ENCODE measurements at places on chromosomes 11 and 22.
A peak's percentile ranks its signal among the peaks of the same experiment; 100 is the strongest.

- no peak for DNase-seq
Observed at GRCh38 chr11:95486979-95487378, 256.0 kb upstream of the SESN3 start.

- DNase-seq: peak; percentile 28
Observed at GRCh38 chr22:20203552-20204201, 52.8 kb upstream of the CCDC188 start.

GRCh38 chr11:75589051-75589450 is 27.0 kb downstream of the SERPINH1 start:
- no peak for DNase-seq

DNA sequence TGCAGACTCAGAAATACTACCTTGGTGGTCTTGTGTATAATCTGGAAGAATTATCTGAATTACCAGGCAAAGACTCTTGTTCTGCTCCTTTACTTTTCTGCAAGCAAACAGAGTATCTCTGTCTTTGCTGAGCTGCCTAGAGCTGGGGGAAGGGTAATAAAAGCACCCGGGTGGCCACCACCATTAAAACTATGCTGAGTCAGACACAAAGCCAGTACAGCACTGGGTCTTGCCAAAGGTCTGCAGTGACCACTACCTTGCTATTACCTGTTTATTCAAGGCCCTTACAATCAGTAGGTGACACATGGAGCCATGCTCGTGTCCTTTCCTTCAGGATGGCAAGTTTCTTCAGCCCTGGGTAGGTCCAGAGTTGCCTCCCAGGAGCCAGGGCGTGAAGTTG is 420.6 kb upstream of the CNTN5 start:
- DNase-seq: no peak

- no peak for DNase-seq
Observed at GRCh38 chr11:114027926-114028325, 31.6 kb upstream of the ZBTB16 start.

DNA sequence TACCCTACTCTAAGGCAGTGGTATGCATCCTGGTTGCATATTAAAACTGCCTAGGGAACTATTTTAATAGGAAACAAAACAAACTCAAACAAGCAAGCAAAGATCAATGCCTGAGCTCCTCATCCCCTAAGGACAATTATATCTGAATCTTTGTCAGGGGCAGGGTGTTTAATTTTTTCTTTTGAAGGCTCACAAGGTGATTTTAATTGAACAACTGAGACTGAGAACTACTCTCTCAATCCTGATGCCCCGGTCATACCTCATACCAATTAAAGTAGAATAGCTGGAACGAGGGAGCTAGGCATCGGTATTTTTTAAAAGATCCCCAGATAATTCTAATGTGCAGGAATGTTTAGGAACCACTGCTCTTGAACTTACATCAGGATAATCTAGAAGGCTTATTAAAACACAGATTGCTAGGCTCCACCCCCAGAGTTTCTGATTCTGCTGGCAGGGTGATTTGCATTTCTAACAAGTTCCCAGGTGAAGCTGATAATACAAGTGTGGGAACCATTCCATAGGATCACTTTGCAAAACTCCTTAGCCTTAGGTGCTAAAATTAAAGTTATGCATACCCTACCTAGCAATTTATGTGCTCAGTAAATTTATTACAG is 416.5 kb downstream of the GUCY1A2 start:
- DNase-seq: no peak

DNA sequence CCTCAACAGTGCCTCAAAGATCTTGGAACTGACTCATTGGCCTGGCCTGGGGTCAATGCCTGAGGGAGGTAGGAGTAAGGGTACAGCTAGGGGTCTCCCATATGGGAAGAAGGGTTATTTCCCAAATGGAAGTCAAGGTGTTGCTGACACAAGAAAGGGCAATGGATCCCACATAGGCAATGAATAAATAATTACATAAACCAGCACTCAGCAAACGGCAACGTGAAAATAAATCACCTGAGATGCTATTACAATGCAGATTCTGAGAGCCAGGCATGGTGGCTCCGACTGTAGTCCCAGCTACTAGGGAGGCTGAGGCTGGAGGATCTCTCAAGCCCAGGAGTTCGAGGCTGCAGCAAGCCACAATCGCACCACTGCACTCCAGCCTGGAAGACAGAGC is 36.5 kb upstream of the SLC35C1 start:
- no peak for DNase-seq

GRCh38 chr11:77497368-77497767 is 23.5 kb upstream of the PAK1 start:
- DNase-seq: peak; percentile 46

- peak; percentile 31 for DNase-seq
Observed at GRCh38 chr11:75387736-75388294, 11.5 kb upstream of the RPS3 start.

- peak; percentile 82 for DNase-seq
Observed at GRCh38 chr11:124174001-124174583, 9.1 kb upstream of the OR10D3 start.

DNA sequence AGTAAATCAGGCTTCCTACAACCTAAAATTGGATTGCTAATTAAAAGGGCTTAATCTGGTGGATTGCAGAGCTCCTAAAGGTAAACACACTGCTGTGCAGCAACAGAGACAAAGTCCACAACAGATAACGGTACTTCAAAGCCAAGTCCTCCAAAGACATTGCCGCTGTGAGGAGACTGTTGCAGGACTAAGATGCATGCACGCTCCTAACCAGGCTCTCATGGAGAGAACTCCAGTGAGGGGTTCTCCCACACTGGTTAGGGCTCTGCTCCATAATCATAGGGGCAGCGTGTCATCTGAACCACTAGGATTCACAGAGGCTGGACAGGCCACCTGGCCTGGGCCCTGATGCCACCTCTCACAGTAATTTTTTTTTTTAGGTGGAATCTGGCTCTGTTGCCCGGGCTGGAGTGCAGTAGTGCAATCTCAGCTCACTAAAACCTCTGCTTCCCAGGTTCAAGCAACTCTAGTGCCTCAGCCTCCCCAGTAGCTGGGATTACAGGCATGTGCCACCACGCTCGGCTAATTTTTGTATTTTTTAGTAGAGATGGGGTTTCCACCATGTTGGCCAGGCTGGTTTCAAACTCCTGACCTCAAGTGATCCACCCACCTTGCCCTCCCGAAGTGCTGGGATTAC is 56.9 kb upstream of the ARFGAP3 start:
- DNase-seq: no peak

- DNase-seq: peak; percentile 57
Observed at GRCh38 chr11:96199563-96200025, 143.4 kb downstream of the MAML2 start.

- no peak for DNase-seq
Observed at GRCh38 chr22:49929994-49930575, 11.7 kb downstream of the CRELD2 start.

DNA sequence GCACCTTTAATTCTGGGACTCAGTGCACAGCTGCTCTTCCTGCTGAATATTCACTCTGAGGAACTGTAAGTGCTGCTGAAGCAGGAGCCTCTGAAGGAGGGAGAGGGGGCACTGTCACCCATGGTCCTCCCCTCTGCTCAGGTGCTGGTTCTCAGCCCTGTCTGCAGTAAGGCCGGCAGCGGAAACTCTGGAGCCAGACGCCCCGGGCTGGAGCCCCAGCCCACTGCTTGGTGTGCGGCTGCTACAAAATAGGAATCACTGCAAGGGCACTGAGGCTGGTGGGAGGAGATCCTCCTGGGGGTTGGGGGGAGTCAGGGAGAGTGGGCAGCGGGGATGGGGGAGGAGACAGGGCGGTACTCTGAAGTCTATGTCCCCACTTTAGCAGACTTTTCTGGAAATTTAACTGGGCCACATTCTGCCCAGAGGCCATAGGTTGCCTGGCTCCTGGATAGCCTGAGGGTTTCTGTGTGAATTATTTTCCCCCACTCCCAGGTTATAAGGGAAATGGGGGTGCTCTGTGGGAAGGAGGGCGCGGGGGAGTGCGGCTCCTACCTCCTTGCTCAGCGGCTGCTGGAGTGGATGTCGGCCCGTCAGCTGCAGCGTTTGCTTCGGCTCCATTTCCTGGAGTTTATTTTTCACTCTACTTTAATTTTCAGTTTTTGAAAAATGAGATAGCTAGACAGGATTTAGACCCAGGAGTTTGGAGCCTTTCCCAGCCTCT is 33.6 kb downstream of the TBC1D22A start:
- no peak for DNase-seq

GRCh38 chr22:37032535-37033460 is 13.3 kb downstream of the MPST start:
- peak; percentile 17 for DNase-seq

GRCh38 chr11:92227959-92228935 is 3.6 kb downstream of the FAT3 start:
- DNase-seq: peak; percentile 15

- DNase-seq: peak; percentile 79
Observed at GRCh38 chr22:46001426-46002106, 24.6 kb upstream of the WNT7B start.

DNA sequence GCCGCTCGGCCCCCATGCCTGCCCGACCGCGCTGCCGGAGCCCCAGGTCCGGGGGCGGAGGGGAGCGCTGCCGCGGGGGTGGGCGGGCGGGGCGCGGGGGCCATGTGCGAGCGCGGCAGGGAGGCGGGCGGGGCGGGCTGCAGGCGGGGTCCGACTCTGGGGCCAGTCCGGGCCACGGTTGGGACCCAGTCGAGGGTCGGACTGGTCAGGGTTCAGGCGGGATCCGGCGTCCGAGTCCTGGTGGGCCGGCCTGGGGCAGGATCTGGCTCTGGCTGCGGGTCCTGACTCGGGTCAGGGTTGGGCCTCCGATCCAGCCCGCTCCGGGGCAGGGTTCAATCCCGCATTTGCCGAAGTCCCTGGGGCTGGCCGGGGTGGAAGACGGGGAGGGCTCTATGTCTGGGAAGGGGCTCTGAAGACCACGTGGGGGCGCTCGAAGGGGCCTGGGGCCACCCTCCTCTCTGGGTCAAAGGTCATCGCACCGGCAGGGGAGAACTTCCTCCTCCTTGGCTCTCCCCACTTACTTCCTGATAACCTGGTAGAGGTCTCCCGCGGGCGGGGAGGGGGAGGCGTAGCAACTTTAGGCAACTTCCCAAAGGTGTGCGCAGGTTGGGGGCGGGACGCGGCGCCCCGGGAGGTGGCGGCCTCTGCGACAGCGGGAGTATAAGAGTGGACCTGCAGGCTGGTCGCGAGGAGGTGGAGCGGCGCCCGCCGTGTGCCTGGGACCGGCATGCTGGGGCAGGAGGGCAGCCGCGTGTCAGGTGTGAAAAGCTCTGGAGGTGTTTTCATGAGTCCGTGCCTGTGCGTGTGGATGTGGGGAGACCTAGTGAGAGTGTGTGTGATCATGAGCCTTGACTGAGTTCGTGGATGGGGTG is 603 bp downstream of the ESRRA start:
- DNase-seq: peak; percentile 54

GRCh38 chr11:10528121-10528520 is 12.9 kb downstream of the RNF141 start:
- DNase-seq: peak; percentile 24

DNA sequence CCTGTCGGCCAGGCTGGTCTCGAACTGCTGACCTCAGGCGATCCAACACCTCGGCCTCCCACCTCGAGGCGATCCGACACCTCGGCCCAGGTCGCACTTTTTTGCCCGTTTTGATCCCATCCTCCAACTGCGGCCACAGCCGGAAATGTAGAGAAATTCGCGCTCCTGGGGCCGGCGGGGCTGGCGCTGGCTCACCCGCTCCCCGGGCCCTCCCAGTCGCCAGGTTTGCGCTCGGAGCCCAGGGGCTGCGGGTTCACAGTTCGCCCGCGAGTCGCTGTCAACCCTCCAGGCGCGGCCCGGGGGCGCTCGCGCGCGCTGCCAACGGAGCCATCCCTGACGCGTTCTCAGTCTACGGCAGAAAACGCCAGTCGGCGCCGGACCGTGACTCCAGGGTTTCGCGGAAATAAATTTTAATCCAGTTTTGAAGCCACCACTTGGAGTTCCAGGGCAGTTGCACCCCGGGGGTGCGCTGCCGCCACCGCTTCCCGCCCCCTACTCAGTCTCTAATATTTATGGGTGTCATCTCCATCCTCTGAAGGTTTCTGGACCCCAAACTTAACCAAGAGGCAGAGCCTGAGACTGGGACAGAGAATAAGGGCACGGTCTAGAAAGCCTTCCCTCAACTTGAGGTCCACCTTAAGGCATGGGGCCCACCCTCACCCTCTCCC is 1.5 kb upstream of the KLHDC7B start:
- peak; percentile 61 for DNase-seq

GRCh38 chr11:125072218-125072960 is 9.3 kb downstream of the SLC37A2 start:
- DNase-seq: no peak

GRCh38 chr11:69644962-69645675 is 4.2 kb downstream of the CCND1 start:
- no peak for DNase-seq

DNA sequence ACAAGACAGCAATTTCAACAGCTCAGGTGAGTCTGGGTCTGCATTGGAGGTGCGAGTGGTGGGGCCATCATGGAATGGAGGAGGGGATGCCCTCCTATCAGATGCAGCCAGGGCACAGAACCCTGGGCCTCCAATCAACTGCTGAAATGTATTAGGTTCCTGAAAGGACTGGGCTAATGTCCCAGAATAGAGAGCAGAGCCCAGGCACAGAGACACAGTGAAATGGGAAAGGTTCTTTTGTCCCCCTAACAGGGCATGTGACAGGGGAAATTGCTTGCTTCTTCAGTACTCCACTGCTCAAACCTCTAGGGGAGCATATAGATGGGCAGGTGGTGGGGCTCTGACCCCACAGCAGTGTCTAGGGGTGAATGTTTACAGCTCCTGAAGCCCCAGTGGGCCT is 87.3 kb upstream of the CLPB start:
- DNase-seq: no peak

- DNase-seq: no peak
Observed at GRCh38 chr11:71311176-71311925, 59.0 kb upstream of the SHANK2 start.

DNA sequence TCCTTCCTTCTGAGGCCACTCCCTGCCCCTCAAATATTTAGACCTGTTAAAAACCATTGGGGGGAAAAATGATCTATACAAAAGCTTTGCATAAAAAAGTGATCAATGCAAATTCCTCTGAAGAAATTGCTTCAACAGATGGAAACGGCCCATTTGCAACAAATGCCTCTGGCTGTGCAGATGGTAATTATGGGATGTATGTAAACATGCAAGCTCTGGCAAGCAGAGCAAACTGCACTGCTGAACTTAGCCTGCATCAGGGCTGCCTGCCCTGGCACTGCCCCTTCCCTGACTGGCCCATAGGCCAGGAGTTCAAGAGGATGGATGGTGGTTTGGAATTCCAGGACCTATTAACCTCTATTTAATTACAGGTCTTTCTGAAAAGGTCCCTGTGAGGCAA is 388.7 kb downstream of the MIAT start:
- no peak for DNase-seq

GRCh38 chr11:28727254-28727653 is 619.1 kb downstream of the METTL15 start:
- no peak for DNase-seq

DNA sequence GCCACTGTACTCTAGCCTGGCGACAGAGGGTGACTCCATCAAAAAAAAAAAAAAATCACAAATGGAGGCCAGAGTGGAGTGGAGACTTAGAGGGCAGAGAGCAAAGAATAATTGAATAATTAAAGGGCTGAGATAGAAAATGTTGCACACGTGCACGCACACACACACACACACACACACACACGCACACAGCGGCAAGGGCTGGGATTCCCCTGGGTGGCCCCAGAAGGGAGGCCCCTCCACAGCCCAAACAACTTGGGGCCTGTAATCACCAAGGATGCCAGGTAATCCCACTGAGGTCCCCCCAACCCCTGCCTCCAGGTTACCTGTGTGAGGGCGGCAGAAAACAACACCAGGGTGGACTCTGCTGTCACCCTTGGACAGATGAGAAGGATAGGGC is 12.0 kb upstream of the DGKZ start:
- DNase-seq: no peak

- no peak for DNase-seq
Observed at GRCh38 chr22:48052621-48052890, 1290.1 kb downstream of the TBC1D22A start.

GRCh38 chr22:38870312-38870741 is 1.7 kb downstream of the CBX6 start:
- peak; percentile 84 for DNase-seq

Data from fibroblast of skin of back (primary cell).